ENCODE measurements at places on chromosomes 5 and 9. TPM values are rescaled to one million over a fixed set of nuclear protein-coding genes. Genes with fewer than 3 reads are reported as not detected.

MIER3 gene
- 26.1 TPM for total RNA-seq

TEX48 gene
- not detected for total RNA-seq

DMRTA1 gene
- 11.7 TPM for total RNA-seq

NDUFB6 gene
- total RNA-seq, result 109 TPM

SLC27A4 gene
- total RNA-seq, result 24.0 TPM
